Erythroblast (primary cell): ENCODE measurements at places on chromosomes 5 and 9.
A peak's percentile ranks its signal among the peaks of the same experiment; 100 is the strongest.

DNA sequence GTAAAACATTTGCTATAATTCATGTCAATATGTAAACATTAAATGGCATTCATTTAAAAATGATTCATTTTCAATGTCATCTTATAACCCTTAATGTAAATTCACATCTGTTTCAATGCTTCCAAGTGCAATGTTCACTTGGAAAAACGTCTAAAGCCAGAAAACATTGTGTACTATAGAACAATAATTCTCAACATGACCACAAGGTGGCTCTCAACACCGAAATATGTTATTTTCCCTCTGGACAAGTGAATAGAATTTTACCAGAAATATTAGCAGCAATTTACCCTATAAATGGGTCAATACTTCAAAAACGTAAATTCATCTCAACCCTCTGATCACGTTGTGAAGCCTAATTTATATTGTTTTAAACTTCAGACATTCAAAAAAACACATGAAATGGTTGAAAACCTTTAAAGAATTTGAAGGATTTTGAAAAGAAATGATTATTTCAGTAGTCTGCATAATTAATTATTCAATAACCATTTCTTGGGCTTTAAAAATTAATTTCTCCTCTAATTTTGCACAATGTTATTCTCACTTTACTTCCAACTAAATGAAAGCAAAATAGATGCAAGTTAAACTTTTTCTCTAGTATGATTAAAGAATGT is 11.0 kb downstream of the CDH10 start:
- DNase-seq, result peak; percentile 11

DNA sequence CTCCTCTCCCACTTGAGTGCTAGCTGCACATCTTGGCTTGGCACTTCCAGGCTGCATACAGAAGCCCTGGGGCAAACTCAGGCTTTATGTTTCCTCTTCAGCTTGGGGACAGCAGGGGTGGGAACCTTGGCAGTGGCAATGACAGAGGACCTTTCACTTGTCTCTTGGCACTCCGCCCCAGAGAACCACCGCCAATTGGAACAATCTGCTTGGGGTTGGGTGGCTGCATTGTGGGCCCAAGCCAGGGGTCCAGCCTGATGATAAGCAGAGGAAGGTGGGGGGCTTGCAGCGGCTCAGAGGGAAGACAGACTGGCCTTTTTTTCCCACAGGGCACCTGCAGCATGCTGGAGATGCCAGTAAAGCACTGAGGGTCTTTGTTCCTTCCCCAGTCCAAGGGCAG is 179.0 kb upstream of the NMUR2 start:
- no peak for DNase-seq

DNA sequence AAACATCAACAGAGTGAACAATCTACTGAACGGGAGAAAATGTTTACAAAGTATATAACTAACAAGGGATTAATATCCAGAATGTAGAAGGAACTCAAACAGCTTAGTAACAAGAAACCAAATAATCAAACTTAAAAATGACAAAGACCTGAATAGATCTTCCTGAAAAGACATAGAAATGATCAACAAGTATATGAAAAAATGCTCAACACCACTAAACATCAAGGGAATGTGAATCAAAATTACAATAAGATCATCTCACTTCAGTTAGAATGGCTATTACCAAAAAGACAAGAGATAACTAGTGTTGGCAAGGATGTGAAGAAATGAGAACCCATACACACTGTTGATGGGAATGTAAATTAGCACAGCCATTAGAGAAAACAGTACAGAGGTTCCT is 218.8 kb downstream of the MCTP1 start:
- no peak for DNase-seq

DNA sequence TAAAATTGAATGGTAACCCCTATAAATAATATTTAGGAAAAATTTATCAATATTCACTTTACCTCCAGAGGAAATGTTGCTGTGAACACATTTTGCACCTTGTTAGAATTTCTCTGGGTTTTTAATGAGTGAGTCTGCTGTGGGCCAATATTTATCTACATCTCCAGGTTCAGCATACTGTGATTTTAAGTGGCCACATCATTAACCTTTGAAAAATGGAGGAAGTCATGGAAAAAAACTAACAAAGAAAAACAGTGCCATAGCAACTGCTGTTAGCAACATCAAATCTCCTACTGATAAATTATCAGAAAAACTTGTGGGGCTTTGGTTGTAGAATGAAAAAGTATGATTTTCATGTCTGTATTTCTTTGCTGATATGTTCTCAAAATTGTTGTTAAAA is 55.0 kb downstream of the CD180 start:
- no peak for DNase-seq

DNA sequence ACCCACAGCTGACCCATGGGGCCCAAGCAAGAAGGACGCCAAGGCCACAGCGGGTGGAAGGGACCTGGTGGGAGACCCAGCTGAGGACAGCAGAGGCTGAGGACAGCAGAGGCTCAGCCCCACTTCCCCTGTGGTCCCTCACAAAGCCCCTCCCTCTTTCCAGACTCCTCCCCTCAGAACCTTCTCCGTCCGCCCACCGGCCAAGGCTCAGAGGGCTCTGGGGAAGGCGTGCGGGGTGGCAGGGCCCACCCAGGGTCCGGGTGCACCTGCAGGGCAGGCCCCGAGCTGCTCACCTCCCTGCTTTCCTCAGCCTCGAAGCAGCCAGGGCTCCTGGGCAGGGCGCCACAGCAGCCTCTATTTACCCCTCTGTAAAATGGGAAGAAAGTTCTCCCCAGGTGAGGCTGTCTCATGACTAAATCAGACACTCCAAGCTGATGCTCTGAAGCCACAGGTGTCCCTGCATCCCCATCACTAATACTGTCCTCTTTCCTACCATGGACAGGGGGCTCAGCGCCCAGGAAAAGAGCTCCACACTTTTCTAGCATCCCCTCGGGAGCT is 137.9 kb upstream of the PPP1R26 start:
- DNase-seq, result no peak
